ENCODE measurements at places on chromosomes 13 and 19.

- DNase-seq = no peak
These were observed 13.1 kb downstream of the PCID2 start for GRCh38 chr13:113195360-113195759.

GRCh38 chr19:17743874-17744580 lies 7.2 kb upstream of the FCHO1 start:
- DNase-seq = peak; percentile 48

DNA sequence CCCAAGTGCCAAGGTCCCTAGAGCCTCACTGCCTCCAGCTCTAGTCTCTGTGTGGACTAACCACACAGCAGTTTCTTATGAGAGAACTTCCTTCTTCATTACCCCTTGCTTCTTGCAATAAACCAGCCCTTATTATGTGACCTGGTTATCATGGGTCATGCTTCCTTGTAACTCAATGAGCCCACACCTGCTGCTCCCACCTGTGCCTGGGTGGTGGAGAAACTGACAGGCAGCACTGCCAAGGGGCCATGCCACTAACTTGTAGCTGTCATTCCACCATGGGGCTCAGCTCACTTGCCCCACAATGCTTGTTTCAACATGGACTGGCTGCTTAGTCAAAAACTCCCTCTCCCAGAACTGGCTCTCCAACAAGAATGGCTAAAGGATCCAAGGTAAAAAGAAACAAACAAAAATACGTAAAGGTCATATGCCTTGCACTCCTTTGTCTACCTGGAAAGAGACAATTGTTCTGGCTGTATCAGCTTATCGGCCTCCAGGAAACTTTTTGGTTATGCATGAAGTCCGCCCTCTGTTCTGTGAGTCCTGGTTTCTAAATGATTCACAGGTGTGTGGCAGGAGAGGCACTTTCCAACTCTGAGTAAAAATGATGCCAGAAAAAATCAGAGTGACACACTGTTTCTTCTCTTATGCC lies 446.4 kb downstream of the COG6 start:
- DNase-seq = no peak

DNA sequence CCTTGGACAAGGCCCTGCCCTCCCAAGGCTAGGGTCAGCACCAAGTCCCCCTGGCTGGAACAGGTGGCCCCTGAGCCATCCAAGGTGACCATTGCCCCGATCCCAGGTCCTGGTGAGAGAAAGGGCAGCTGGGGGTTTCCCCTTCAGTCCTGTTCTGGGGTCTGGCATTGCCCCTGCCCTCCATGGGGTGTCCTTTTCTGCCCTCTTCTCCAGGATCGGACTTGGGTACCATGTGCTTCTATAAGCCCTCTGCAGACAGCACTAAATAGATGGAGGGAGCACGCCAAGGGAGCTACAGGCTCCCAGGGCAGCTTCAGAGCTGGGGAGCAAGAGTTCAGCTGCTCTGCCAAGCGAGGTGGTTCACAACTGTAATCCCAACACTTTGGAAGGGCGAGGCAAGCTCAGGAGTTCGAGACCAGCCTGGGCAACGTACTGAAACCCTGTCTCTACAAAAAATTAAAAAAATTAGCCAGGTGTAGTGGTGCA lies 13.5 kb upstream of the KCNN1 start:
- DNase-seq = no peak

- no peak for DNase-seq
These were observed 44.5 kb downstream of the SLC7A9 start for GRCh38 chr19:32824916-32825608.

DNA sequence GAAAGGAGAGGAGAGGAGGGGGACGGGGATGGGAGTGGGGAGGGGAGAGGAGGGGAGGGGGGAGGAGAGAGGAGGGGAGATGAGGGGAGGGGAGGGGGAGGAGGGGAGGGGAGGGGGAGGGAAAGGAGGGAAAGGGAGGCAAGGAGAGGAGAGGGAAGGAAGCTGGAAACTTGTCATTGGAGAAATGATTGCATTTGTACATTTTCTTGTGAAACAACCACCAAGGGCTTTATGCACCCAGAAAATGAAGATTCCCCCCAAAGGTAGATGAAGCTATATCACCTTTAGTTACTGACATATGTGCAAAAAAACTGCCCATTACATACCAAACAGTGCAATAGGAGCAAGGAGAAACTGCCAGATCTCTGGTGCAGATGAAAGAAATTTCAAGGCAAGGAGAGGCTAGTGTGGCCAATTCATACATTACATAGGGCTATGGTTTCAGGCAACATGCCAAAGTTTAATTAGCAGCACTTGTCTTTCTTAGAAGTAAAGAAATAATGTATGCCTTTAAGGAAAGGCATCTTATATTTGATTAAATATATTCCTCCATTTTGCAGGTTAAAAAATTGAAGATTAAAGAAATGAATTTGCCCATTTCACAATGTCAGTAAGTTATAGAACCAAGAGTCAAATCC lies 49.5 kb upstream of the STK24 start:
- DNase-seq = no peak

DNA sequence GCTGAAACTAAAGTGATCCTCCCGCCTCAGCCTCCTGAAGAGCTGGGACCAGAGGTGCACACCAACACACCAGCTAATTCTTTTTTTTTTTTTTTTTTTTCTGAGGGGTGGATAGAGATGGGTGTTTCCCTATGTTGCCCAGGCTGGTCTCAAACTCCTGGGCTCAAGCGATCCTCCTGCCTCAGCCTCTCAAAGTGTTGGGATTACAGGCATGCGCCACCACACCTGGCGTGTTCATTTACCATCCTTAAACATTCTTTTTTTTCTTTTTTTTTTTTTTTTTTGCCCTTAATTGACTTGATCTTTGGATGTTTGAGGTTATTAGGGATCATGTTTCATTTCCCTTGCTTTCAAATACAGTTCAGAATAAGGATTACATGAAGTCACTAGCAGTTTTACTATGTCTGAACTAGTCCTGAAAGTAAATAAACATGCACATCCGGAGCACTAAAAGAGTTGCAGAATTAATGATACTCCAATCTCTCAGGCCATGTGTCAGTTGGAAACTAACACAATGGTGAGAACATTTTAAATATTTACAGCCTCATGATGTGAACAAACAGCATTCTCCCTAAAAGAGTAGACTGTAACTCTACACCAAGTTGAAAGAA lies 10.2 kb downstream of the UTP14C start:
- no peak for DNase-seq

DNA sequence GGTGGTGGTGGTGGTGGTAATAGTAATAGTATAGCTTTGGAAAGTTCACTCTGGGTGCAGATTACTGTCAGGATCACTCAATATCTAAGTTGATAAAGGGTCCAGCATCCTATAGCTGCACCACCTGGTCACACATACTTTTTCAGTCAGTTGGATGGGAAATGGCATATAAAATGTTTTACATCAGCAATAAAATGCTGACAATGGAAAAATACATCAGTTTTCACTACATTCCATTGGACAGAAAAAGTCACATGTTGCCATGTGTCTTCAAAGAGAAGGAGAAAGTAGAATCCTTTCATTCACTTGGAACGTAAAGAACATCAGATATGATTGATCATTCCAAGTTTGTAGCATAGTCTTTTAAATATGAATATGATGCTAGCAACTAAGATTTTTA lies 481.4 kb downstream of the SLITRK6 start:
- DNase-seq = no peak

DNA sequence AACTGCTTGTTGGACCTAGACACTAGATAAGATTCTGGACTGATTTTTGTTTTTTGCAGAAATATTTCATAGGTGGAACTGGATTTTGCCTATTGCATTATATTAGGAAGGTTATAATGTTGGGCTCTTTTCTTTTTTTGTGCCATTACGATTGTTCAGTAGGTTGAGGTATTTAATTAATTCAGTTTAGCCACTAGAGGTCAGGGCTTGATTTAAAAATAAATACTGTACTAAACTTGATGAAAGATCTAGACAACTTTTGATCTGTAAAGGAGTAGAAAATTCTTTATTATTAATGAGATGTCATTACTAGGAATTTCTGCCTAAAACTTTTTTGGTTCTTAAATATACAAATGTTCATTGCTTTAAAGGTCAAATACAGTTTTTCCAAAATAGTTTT lies 15.2 kb upstream of the SUPT20H start:
- DNase-seq = peak; percentile 26

DNA sequence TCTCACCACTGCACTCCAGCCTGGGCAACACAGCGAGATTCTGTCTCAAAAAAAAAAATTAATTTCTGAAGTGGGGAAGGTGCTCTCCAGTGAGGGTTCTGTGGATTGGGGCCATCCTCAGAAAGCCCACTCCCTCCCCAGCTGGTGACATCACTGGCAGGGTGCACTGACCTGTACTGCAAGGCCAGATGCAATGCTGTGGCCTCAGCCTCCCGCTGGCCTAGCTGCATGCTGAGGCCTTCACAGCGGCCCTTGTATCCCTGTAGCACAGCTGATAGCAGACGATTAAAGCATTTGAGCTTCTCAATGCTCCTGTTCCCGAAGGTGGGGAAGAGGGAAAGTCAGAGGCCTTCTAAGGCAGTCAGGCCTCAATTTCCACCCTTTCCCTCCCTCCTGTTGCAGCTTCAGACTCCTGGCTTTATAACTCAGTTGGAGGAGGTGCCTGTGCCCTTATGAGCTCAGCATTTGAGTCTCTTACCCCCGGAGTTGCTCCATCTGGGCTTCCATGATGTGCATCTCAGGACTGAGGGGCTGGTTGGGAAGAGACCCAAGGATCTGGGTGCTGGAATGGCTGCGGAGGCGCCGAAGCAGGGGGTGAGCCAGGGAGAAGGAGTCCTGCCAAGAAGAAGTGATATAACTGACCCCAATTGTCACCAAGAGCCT lies 5.3 kb downstream of the USHBP1 start:
- DNase-seq = no peak

- DNase-seq = no peak
These were observed at the start of gene ALOX5AP for GRCh38 chr13:30735025-30735871. ALOX5AP (plus strand) TSS chr13:30735543; CDS start chr13:30735606, 63 bp downstream.

GRCh38 chr19:18292810-18293641 lies 11.6 kb upstream of the JUND start:
- DNase-seq = peak; percentile 80

DNA sequence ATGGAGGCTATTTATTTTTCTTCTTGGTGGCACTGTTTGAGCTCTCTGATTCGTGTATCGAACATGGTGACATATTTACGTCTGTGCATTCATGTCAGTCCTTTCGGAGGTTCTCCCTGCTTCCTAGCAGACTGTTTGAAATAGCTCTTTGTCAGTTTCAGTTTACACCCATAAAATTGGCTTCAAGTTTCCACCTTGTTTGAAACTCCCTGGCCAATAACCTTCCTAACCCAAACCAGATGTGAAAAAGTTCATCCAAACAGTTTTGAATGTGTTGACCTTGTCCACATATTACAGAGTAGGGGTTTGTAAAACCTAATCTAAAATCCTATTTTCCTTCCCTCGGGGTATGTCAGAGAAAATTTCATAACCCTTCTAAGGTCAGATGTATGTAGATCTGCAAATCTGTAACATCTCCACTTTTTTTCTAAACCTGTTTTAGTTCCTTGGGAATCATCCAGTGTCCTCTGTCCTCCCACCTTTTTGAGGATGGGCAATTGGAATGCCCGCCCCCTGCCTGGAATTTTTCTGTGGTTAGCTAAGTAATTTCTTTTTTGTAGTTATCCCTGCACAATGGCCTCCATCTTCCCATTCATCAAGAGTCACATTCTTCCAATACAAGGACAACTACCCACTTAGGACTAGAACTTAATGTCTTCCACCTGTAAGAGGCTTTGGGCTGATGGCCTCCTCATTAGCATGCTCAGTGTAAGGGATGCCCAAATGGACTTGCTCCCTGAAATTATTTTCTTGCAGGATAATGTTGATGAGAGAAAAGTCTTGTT lies 499.8 kb downstream of the GPC6 start:
- DNase-seq = no peak

DNA sequence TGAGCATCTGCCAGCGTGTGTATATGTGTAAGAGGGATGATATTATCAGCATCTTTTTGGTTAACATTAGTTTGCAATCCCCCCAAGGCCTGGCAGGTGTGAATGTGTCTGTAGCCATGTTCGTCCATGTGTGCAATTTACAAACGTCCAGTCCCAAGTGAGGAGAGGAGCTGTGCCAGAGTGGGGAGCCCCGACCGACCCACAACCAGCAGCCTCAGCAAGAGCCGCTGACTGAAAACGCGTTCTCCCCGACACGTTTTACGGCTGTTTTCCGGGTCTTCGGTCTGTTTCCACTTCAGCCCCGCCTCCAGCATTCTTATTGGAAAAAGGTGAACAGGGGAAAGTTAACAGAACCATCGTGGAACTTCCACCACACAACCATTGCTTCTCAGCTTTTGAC lies 119.1 kb upstream of the SOX1 start:
- no peak for DNase-seq

DNA sequence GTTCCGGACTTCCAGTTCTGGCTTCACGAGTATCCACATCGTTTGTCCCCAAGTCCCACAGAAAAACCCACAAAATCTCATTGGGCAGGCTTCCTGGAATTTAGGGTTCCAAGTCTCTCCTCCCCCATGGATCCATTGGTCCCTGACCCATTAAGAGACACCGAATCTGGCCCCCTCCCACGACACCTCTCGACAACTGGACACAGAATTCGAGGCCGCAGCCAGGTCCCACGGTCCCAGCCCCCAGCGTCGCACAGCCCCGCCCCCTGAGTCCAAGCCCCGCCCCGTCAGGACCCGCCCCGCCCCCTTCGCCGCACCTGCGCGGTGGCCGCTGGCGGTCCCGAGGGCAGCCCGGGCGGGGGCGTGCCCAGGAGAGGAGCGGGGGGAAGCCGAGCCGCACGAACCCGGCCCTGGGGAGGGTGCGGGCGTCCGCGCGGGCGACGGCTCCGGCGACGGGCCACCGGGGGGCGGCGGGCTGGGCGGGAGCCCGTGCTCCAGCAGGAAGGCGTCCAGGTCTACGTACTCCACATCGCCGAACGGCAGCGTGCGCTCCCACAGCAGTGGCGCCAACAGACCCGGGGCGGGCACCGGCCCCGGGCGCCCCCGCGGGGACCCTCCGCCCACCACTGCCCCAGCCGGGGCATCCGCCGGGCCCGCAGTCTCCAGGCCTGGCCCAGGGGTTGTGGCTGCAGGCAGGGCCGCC lies 1.8 kb downstream of the DBP start:
- DNase-seq = peak; percentile 81

- no peak for DNase-seq
These were observed 382.7 kb downstream of the MYO16 start for GRCh38 chr13:109012115-109012514.

DNA sequence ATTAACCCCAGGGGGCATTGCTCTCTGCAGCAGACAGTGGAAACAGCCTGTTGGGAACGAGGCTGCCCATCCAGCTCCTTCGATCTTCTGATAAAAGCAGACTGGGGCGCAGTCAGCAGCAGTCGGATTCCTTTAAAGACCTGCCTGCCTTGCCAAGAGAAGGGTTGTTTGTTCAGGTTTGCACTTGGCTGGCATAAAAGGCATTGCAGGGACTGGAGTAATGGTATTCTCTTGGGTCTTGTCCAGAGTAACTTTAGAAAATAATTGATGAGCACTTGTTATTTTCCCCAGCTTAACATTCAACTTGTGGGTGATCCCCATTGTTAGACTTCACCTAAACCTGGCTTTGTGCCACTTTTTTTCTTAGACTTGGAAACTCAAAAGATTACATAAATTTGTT lies 67.3 kb upstream of the SLC10A2 start:
- DNase-seq = no peak

Measured in erythroblast (primary cell).